ENCODE measurements at places on chromosomes 7 and 10.

DNA sequence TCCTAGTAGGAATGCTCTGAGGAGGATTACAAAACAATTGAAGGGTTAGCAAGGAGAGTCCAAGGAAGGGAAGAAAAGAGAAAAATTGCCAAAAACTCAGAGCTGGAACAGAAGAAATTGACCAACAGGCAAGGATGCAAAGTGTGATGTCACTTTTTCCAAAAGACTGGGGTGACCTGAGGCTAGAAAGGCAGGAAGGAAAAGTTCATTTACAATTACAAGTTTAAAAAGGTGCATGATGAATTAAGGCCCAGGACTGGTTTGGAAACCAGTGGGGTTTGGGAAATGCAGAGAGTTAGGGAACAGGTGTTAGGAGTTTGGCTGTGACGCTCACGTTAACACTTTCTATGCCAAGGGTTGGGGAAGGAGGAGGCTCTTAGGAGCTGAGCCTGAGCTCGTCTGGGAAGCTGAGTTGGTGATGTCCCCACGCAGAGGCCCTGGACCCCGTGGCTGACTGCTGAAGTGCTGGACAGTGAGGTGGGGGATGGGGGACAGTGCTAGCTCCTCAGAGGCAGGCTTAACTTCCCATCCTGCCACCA, 92.6 kb upstream of the PODXL start:
- DNase-seq, result no peak

DNA sequence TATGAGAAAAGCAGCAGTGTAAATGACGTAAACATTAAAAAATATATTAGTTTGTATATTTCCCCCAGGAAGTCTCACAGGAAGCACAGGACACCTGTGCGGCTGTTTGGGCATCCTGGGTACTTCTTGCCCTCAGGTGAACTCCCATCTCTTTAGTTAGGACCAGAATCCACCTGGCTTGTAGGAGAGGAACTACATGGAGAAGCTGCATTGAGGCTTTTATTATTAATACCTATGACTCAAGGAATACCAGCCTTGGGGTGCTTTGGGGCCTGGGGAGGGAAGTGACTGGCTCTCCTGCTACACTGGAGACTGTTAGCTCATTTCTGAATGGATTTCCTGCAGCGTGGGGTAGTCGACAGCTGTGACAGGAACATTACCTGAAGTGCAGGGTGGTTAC, 40.0 kb upstream of the GSDME start:
- DNase-seq, result no peak

DNA sequence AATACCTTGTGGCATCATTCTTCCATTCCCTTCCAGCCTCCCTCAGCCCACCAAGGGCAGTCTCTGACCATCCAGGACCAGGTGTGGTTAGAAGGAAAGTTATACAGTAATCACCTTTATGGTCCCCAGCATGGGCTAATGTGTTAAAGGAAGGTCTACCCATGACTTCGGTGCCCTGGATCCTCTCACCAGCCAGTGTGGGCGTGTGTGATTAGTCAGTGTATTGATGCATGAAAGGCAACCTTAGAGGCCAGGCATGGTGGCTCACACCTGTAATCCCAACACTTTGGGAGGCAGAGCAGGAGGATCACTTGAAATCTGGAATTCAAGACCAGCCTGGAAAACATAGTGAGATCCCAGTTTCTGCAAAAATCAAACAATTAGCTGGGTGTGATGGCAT, 88.9 kb downstream of the APBB1IP start:
- DNase-seq, result no peak

DNA sequence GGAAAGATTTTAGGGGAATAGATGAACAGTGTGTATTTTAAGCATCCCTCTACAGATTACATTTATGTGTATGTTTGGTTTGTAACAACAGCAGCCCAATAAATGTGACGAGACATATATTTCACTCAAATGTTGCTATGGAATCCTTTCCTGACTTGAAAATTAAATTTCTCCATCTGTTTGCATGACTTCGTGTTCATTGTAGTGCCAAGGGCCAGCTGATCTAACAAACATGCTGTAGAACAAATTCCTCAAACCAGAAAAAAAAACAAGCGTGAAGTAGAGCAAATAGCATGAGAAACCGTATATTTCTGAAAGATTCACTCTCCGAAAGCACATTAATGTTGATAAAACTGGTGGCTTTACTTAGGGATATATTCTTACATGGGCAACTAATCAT, 87.8 kb downstream of the NRCAM start:
- DNase-seq, result no peak

- DNase-seq, result peak; percentile 64
These were observed 270.4 kb downstream of the HGF start for GRCh38 chr7:81499262-81500116.
